Stimulated activated CD4-positive, alpha-beta T cell treated with anti-CD3 and anti-CD28 coated beads, TNF-alpha, amount 100 ng/mL, for 1 hour (primary cell): ENCODE measurements at places on chromosomes 7 and 10.

GRCh38 chr10:514137-514671, 175.3 kb downstream of the DIP2C start:
- DNase-seq: no peak

GRCh38 chr10:8617792-8618191, 563.3 kb downstream of the GATA3 start:
- no peak for DNase-seq

- no peak for DNase-seq
Observed at GRCh38 chr10:91238191-91238590, 17.7 kb downstream of the PCGF5 start.

DNA sequence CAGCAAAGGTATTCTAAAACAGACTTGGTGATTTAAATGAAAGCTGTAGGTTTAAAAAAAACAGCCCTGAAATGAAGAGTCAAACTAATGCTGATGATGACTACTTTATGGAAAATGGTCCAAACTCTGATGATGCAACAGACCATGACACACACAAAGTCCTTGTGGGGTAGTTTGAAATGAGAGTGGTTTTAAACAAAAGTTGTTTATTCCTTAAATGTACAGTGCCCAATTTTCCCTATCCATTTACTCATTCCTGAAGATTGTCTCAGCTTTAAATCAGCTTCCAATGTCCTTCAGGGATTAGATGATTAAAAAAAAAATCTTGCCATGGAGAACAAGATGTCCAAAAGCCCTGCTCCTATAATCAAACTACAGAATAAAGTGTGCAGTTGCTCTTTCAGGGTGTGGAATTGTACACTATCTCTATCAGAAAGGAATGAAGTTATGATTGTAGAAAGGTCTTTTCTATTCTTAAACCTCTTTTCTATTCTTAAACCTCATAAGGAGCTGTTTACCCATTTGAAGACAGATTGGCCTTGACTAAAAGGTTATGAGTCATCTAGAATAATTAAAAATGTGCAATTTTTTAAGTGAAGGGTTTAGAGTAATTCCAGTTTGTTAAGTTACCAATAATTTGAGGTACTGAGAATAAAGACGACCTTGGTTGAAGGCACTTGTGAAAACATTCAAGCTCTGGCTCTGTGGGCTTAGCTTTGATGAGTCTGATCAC, 70.2 kb upstream of the ITGA8 start:
- DNase-seq: no peak

DNA sequence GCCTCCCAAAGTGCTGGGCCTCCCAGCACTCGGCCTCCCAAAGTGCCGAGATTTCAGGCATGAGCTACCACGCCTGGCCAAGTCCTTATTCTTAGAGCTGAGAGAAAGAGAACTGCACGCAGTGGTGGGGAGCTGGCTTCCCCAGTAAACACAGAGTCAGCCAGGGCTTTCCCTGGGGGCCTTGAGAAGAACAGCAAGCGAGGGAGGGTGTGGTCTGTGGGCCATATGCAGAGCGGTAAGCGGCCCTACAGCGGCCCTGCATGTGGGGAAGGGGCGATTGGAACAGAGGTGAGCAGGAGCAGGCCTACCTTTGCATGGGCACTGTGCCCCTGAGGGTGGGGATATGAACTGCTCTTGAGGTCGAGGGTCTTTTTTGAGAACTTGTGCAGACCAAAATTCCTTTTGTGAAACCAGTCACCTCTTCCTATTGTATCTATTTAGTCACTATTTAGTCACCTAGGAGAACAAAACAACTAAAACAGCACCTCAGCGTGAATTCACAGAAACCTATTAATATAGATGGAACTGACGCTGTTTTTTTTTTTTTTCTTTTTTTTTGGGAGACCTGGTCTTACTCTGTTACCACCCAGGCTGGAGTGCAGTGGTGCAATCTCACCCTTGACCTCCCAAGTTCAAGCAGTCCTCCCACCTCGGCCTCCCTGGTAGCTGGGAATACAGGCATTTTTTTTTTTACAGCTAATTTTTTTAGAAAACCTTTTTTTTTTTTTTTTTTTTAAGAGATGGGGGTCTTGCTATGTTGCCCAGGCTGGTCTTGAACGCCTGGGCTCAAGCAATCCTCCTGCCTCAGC, 36.9 kb upstream of the SH2D4B start:
- DNase-seq: no peak
